Hypothalamus (tissue), 51 donors: ENCODE measurements at places on chromosomes 12 and 14.

DNA sequence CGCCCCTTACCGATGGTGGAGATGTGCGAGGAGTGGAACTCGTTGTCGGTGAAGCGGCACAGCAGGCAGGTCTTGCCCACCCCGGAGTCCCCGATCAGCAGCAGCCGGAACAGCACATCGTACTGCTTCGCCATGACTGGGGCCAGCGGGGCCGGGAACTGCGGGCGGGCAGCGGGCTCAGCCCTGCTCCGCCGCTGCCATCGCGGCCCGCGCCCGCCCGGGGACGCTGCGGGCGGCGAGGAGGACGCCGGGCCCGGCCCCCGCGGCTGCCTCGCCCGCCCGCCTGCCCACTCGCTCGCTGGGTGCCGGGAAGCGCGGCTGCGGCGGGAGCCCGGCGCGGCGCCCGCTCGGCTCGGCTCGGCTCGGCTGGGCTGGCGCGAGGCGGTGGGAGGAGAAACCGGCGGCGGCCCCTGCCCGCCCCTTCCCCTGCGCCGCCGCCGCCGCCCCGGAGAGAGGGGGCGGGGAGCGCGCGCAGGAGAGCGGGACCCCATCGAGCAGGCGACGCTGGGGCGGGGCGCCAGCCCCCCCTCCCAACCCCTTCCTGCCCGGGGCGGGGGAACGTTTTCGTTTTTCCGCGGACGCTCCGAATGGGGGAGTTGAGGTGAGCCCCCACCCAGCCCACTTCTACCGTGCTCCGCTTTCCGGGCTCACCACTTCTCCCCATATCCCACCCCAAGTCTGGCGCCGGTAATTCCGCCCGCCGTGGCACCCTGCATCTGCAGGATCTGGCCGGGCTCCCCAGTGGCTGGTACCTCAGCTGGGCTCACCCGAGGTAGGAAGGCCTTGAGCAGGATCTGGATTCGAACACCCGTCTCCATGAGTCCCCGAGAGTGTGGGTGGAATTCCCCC lies at the start of gene RAB15:
RAB15 (minus strand) TSS at position 394 of the 849 bp plus-strand sequence; CDS start at position 134, 260 bp downstream.
- DNase-seq: peak; percentile 30

- no peak for DNase-seq
These were observed 29.5 kb downstream of the TSPAN8 start for GRCh38 chr12:71128191-71128788.

- no peak for DNase-seq
These were observed 23.0 kb upstream of the TC2N start for GRCh38 chr14:91890291-91890749.

DNA sequence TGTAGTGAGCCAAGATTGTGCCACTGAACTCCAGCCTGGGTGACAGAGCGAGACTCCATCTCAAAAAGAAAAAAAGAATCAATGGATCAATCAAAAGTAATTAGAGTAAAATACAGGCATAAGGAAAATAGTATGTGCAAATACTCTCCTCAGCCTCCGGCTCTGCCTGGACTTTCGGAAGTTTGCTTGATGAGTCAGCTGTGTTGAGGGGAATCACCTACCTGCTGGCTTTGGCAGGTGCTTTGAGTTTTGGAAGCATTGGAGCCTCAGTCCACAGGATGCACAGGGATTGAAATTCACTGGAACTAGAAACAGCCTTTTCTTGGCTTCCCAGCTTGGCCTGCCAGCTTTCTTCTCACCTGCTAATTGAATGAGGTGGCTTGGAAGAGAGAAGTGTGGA lies 268.2 kb downstream of the PCNX1 start:
- DNase-seq: no peak

DNA sequence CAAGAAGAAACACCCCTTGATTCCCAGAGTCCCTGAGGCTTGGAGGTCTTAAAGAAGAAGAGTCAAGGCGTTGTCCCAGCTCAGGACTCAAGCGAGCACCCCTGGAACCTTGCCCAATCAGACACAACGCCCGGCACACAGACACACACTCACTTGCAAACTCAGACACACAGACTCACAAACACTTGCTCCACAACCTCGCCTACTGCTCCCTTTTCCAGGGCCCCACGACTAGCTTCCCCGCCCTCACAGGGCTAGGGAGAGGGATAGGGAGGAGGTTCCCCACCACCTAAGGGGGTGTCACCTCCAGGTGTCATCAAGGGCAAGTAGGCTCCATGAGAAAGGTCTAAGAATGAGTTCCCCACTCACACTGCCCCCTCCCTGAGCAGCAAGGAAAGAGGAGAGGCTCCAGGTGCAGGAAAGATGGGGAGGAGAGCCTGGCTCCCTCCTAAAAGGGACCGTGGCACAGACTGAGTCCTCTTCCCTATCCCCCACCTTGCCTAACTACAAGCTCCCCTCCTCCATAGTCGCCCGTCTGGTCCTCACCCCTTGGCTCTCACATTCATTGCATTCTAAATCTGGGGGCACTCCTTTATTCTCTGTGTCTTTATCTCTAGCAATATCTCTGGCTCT lies 717 bp downstream of the WNT10B start:
- no peak for DNase-seq

DNA sequence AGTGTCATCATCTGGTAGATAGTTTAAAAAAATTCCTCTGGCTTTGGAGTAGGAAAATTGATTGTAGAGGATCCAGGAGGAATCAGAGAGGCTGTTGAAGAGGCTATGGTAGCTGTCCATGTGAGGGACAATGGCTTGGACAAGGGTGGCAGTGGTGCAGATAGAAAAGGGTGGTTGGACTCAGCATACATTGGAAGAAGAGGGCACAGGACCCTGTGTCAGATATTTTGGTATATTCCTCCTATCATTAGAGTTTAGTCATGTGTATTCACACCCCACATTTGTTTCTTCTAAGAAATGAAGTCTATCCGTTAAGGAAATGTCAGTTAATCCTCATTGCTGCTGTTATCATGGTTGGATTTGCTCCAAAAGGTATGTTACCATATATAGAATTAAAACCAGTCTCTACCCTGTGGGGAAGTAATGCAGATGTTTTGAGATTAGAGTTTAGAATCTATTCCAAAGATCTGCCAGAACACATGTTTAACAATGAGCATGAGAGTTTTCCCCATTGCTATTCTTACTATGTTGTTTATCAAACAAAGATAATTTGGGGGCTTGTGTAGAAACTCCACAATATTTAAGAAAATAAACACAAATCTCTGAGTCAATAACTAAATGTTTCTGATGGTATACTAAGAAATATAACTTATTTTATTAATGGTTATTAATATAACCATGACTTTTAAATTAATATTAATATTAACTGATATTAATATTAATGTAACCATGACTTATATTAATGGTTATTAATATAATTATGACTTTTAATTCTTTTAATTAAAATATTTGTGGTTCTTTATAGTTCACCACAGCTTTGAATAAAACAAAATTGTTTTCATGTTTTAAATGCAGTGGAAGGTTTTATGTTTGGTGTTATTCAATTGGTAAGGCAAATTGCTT lies 80.9 kb downstream of the CRADD start:
- DNase-seq: no peak

DNA sequence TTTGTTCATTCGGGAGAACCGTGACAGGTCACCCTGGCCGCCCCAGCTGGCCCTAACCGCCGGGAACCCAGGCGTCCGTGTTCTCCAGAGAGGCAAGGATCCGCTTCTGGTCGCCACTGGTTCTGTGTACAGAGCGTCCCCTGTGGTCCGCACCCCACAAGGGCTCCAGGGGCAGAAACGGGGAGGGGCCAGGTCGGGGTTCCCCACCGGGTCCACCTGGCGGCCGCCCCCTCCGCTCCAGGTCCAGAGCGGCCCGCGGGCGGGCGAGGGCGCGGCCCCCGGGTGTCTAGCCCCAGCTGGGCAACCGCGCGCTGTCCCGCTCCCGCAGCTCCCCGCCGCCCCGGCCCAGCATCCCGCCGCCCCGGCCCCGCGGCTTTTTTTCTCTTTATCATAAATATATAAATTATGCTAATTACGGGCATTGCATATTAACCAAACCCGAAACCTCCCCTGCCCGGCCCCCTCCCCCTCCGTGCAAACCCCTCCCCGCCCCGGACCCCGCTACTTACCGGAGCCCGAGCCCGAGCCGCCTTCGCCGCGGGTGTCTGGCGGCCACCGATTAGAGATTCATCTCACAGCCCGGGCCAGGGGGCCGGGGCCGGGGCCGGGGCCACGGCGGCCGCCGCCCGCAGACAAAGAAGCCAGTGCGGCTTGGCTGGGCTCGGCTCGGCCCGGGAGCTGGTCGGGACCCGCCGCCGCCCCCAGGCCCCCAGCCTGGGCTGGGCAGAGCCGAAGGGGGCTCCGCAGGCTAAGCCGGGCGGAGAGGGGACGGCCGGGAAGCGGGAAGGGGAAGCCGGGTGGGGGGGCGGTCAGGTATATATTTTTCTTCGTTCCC lies 512 bp downstream of the POU6F1 start:
- peak; percentile 76 for DNase-seq

GRCh38 chr12:9364224-9365176 lies 156.3 kb upstream of the PZP start:
- DNase-seq: no peak

- no peak for DNase-seq
These were observed 202.3 kb downstream of the STXBP6 start for GRCh38 chr14:24847568-24848095.

GRCh38 chr12:8697120-8697475 lies 693 bp upstream of the RIMKLB start:
- no peak for DNase-seq

- no peak for DNase-seq
These were observed 15.8 kb upstream of the SLC16A7 start for GRCh38 chr12:59580050-59580449.

DNA sequence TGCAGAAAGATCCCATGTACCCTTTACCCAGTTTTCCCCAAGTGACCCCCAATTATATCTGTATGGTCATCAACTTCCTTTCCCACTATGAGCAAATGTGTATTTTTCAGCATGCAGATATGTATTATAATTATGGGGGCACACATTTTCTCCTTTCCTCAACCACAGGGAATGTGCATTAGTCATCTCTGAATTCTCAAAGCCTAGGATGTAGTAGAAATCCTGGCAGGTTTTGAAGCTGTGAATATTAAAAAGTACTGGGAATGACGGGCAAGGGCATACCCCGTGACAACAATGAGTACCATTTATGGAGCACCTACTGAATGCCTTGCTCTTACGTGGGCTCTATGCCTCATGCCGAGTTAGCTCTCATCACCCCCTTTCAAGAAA lies 71.5 kb downstream of the VWF start:
- DNase-seq: no peak

GRCh38 chr12:94327809-94328208 lies 131.9 kb downstream of the CEP83 start:
- DNase-seq: no peak

DNA sequence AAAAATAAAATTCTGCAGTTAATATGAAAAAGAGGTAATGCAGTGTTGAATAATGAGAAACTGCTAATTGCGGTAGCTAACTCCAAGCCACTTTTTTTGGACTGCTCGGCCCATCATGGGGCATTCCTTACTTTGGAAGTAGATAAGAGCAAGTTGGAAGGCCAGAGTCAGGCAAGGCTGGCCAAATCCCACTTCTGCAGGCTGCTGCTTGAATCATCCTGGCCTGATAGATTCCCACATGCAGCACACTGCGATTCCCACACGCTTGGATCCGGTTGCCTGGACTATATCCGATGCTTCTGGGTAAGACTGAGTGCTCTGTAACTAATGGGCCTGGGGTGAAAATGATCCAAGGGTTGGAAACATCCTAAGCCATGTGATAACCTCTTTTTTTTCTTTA lies 10.6 kb downstream of the EIF2B2 start:
- DNase-seq: no peak

GRCh38 chr14:38124506-38124905 lies 83.2 kb upstream of the SSTR1 start:
- DNase-seq: no peak

GRCh38 chr12:68589194-68589593 lies 21.5 kb upstream of the RAP1B start:
- no peak for DNase-seq
